Stimulated activated CD4-positive, alpha-beta T cell treated with anti-CD3 and anti-CD28 coated beads, Interleukin-12 subunit alpha, Interleukin-12 subunit beta, amount 100 ng/mL, for 4 hours (primary cell): ENCODE measurements at places on chromosomes 7 and 10.

- no peak for DNase-seq
Measured at GRCh38 chr7:109699661-109700060, 1130.0 kb downstream of the DNAJB9 start.

DNA sequence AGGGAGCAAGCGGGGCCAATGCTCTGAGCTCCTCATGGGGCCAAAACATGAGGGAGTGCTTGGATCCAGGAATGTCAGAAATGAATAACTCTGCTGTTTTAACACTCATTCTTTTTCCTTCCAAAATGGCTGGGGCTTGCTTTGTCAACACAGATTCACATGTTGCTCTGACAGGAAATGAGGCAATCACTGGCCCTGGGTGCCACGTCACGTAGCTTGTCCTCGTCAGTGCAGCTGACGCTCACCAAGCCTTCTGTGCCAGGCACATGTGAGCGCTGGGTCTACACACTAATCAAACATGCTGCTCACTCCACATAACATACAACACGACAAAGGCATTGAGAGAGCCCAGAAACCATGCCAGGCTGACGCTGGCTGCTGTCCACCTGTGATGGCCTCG is 198.9 kb downstream of the WDR37 start:
- no peak for DNase-seq

- no peak for DNase-seq
Measured at GRCh38 chr10:79208251-79208983, 138.9 kb upstream of the PPIF start.

- DNase-seq, result no peak
Measured at GRCh38 chr7:48171202-48171601, at the start of gene ABCA13. Gene ABCA13, plus strand, starts transcription at chr7:48171458. Its CDS starts 26 bp downstream, at chr7:48171484.

GRCh38 chr10:24806262-24806661 is 82.6 kb upstream of the ARHGAP21 start:
- DNase-seq, result no peak

DNA sequence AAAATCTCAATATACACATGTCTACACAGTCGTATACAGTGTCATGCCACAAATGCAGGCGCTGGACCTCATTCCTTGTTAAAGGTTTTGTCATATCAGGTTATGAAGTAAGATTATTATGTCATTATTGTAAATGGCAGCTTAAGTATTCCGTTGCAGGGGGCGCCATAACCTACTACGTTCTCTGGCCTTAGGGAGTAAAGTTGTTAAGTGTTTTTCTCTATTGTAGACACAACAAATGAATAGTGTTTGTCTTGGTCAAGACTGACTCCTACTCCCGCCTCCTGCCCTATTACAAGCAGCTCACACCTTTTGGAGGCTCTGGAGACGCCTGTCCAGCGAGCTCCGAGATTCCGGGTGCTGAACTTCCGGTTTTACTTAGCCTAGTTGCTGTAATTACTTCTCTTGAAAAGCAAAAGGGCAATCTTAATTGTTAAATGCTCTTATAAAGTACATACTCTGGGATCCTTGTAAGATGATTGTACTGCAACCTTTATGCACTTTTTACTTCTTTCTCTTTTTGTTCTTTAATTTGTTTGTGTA is 994 bp downstream of the GATAD1 start:
- DNase-seq, result peak; percentile 38

DNA sequence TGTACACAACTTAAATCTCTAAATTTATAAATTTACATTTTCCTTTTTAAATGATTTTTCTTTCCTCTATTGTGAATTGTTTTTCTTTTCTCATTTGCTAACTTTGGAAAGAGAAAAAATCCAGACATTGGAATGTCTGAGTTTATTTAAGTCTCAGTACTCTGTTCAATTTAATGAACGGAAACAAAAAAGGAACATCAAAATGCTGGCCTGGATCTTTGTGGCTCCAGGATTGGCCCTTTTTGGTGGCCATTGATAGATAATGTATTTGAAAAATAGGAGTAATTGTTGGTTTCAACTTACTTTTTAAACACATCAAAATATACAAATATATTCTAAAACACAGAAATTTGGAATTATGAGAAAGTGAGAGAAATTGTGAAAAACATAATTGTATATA is 336.0 kb downstream of the SUGCT start:
- no peak for DNase-seq

GRCh38 chr7:37346761-37347160 is 101.9 kb downstream of the ELMO1 start:
- DNase-seq, result no peak

- no peak for DNase-seq
Measured at GRCh38 chr7:107035446-107035845, 9.1 kb upstream of the PRKAR2B start.

- no peak for DNase-seq
Measured at GRCh38 chr10:30386801-30387588, 37.9 kb upstream of the MTPAP start.

GRCh38 chr7:95144256-95144655 is 180.1 kb downstream of the PON1 start:
- DNase-seq, result no peak

DNA sequence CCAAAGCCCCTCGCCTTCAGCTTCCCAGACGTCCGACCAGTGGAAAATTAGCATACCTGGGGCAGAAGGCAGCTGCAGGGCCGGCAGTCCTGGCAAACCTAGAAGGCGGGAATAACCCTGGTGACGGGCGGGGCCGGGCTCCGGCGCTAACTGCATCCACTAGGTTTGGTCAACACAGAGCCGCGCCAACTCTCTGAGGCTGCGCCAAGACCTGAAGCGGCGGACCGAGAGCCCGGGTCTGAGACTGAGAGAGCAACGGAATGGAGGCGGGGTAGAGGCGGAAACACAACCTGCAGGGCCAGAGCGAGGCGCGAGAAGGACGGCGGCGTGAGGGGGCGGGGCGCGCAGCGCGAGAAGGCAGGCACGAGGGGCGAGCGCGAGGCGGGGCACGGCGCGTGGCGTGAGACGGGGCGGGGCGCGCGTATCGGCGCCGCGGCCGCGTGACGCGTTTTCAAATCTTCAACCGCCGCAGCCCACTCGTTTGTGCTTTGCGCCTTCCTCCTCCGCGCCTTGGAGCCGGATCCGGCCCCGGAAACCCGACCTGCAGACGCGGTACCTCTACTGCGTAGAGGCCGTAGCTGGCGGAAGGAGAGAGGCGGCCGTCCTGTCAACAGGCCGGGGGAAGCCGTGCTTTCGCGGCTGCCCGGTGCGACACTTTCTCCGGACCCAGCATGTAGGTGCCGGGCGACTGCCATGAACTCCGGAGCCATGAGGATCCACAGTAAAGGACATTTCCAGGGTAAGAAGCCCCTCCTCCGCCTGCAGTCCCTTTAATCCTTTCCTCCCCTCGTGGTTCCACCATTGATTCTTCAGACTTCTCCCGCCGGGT is at the start of the genes DBF4 and SLC25A40:
Gene DBF4, plus strand, starts transcription at position 454 of the 829 bp plus-strand sequence. Its CDS starts 240 bp downstream, at position 694.
Gene SLC25A40, minus strand, starts transcription at position 321 of the 829 bp plus-strand sequence. CDS start 17,633 bp downstream, outside the sequence.
- DNase-seq, result peak; percentile 94

DNA sequence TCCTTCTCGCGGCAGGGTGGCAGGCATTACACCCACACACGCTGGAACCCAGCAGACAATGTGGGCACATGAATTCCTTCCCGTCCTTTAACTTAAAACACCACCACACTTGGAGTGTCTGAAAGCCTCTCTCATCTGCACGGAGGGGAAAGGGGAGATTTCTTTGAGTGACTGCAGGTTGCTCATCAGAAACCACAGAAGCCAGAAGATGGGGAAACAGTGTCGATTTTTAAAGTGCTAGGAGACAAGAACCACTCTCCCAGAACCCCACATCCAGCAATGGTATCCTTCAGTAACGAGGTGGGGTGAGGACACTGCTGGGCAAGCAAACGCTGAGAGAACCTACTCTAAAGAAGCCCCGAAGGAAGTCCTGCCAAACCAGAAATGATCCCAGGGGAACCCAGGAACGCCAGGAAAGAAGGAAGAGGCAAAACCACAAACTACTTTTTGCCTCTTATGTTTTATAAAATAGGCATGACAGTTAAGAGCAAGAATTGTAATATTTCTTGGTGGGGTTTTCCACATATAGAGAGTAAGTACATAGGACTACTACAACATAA is 254.3 kb downstream of the ELFN1 start:
- no peak for DNase-seq

DNA sequence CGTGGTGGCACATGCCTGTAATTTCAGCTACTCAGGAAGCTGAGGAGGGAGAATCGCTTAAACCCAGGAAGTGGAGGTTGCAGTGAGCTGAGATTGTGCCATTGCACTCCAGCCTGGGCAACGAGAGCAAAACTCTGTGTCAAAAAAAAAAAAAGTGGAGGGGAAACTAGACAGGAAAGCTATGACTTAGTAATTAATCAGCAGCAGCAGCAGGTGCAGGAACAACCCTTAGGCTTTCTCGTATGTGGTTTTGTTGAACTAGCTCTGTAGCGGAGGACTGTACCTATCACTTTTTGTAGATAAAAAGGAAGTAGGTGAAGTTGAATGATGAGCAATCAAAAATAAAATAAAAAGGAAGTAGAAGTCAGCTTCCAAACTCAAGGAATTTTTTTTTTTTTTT is 76.9 kb upstream of the KMT2C start:
- DNase-seq, result no peak

DNA sequence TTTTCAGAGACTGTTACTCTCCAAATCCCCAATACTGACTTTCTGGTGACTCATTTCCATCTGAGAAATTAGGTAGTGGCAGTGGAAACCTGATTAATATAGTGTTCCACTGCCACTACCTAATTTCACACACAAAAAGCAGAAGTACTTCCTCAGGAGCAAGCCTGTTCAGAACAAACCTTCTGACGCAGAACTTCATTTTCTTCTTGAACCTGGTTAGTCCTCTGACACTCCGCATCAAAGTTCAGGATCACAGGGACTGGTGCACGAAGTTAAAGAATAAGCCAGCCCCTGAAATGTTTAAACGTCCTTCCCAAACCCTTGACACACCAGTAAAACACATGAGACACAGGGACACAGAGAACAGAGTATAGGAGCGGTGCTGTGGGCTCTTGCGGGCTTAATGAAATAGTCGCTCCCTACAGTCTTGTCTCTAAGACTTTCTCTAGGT is 4.4 kb downstream of the WDR91 start:
- no peak for DNase-seq

DNA sequence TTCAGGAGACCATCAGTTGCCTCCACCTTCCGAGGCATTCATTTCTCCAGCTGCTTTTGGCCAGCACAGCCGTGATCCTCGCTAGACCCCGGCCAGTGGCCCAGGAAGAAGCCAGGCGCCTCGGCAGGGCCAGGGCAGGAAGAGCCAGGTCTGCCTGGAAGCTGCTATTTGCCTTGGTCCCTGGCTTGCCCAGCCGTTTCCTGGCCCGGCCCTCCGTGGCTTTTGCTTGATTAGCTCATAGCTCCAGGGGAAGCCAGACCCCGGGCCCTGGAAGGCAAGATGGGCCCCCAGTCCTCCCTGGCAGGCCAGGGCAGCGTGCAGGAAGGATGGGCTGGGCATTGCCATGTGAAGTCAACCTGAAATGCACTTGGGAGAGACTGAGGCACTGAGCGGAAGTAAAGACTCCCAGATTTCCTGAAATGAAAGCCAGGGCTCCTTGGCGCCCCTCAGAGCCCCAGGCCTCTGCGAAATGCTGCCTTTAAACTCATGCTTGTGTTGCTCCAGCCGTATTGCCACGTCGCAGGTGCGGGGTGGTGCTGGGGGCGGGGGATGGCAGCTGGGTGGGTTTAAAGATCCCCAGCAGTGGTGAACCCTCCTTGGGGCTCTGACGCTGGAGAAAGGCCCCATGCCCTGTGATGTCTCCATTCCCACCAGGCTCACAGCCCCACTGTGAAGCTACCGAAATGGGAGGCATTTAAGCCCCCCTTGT is 160.6 kb downstream of the GRK5 start:
- DNase-seq, result no peak

- no peak for DNase-seq
Measured at GRCh38 chr10:91088300-91089140, 131.9 kb upstream of the PCGF5 start.

GRCh38 chr10:69048103-69048502 is 39.8 kb upstream of the SRGN start:
- DNase-seq, result no peak

DNA sequence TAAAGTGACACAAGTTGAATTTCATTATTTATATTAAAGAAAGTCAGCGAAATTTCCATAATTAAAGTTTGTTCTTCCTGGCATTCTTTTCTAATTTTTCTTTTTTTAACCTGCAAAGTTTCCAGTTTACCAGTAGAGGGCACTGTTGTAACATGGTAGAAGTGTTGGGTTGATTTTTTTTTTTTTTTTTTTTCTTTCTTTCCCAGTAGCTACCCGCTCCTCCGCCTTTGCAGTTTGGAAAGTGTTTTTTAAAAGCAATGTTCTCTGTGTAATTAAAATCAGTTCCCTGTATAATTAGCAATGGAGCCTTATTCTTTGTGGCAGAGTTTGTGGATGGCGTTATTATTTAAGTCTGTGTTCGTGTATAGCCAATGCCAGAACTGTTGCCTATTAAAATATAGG is 53.7 kb downstream of the TAF3 start:
- no peak for DNase-seq

DNA sequence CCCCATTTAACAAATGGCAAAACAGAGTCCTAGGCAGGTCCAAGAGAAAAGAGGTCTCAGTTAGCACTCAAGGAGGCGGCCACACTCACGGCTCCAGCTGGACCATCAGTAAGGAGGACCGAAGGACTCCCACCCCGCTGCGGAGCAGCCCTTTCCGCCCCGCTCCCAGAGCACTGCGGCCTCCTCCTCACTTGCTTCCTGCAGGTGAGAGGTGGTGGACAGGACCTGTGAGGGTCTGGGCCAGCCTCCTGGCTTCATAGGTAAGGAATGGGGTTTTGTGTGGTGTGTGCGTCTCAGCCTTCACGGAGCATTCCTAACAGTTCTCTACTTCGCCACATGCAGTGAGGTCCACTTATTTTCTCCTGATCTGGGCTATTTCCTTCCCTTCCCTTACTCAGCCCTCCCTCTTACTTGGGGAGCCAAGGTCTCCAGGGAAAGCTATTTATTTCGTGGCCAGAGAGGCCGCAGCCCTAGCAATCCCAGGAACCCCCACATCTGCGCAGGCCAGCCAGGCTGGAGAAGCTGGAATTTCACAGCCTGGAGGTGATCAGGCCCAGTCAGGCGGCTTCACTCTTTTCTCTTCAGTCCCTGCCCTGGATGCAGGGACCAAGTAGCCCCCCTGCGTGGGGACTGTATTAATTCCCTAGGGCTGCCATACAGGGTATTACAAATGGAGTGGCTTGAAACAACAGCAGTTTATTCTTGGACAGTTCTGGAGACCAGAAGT is 45.9 kb downstream of the ZNF783 start:
- no peak for DNase-seq

DNA sequence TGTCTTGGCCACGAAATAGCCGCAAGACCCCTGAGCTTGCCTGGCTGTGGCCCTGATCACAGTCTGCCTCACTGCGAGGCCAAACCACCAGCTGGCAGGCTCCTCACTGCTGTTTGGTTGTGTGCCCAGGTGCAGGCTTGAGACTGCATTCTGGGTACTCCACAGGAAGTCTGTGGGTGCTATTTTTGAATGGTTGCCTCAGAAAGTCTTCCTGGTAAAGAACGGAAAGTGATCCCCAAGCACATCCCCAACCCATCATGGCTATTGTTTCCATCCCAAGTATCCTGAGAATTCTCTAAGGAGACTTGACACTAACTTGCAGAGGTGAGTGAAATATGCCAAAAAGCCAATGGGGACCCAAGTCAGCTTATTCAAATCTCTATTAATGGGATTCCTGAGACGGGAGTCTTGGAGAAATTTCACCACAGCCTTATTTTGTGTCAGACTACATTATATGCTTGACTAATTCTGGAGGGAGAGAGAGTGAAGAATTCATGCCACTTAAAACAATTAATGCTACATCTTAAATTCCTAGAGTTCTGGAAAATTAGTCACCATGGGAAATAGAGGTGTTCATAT is 170.9 kb downstream of the RAMP3 start:
- no peak for DNase-seq

GRCh38 chr7:19405541-19405940 is 260.3 kb upstream of the FERD3L start:
- no peak for DNase-seq

- DNase-seq, result no peak
Measured at GRCh38 chr7:18958627-18959026, 158.8 kb downstream of the TWIST1 start.

- DNase-seq, result no peak
Measured at GRCh38 chr7:119026391-119026790, 801.9 kb downstream of the ANKRD7 start.
